ENCODE measurements at places on chromosomes 16 and 17. TPM values are rescaled to one million over a fixed set of nuclear protein-coding genes. Genes with fewer than 3 reads are reported as not detected.
A peak's percentile ranks its signal among the peaks of the same experiment; 100 is the strongest.

DNA sequence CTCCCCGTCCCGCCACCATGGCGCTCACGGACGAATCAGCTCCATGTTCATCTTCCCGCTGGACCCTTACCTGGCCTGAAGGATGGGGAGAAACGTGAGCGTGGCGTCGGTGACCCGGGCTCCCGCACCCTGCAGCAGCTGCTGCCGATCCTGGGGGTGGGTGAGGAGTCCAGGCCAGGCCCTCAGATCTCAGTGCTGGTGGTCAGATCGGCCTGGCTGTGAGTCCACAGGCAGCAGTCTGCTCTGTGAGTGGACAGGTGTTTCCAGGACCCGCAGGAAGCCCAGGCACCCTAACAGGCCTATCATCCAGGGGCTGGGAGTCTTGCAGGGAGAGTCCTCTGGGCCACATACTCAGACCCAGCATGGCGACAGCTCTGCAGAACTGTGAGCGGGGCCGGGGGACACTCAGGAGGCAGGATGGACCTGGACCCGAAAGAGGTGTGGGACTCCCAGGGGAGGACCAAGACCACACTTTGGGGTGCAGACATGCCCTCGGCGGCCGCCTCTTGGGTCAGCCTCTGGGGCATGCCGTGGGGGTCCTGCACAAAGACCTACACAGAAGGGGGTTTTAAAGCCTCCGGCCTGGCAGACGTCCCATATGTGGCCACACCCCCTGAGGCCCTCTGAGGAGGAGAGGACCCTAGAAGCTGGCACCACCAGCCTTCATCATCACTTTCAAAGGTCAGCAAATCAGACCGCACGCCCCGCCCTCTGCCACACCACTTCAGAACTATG is 27.2 kb upstream of the ZNF469 start:
- no peak for DNase-seq
- no peaks in the 10 kb centered on the region for H3K4me1 ChIP-seq
- no peaks in the 10 kb centered on the region for H3K36me3 ChIP-seq

GRCh38 chr17:65008882-65009281 is 47.7 kb downstream of the GNA13 start:
- peaks cover 21% of the 10 kb centered on the region for H3K4me1 ChIP-seq
- H3K27me3 ChIP-seq = no peaks in the 10 kb centered on the region
- no peak overlapping the region for H3K4me3 ChIP-seq

DNA sequence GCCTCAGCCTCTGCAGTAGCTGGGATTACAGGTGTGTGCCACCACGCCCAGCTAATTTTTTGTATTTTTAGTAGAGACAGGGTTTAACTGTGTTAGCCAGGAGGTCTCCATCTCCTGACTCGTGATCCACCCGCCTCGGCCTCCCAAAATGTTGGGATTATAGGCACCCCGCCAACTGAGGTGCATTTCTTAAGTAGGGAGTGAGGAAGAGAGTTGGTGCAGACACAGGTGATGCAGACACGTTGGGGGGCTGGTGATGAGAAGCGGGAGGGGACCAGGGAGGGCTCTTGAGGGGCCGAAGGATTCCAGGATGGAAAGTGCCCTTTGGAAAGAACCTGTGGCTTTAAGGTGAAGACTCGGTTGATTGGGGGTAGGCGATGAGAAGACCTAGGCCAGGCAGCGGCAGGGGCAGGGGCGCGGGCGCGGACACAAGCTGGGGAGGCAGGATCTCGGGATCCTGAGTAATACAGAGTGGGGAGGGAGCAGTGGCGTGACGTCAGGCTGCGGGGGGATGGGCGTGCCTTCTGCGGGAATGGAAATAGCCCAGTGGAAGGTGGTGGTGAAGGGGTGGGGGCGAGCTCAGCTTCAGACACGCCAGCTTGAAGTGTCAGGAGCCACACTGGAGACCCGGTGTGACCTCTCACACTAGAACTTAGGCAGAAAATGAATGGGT is 2.5 kb upstream of the ATP6V0C start:
- no peaks in the 10 kb centered on the region for H3K27me3 ChIP-seq
- no peak overlapping the region for H3K4me3 ChIP-seq
- DNase-seq = peak; percentile 36
- H3K36me3 ChIP-seq = no peaks in the 10 kb centered on the region

DNA sequence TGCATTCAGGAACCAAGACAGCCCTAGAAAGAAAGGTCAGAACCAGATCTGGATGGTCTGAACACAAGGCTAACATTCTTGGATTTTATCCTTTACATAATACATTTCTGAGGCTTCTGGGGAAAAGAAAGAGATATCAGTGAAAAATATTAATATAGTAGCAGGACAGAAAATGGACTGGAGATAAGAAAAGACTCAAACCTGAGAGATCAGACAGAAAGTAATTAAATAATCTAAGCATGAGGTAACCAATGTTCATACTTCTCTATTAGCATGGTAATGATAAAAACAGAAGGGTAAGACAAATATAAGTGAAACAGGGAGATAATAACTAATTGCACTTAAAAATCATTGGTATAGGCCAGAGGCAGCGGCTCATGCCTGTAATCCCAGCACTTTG is 5.5 kb downstream of the TRIM37 start:
- no peaks in the 10 kb centered on the region for H3K27me3 ChIP-seq
- no peak for DNase-seq
- peaks cover 22% of the 10 kb centered on the region for H3K4me1 ChIP-seq
- no peak overlapping the region for H3K4me3 ChIP-seq
- no peaks in the 10 kb centered on the region for H3K36me3 ChIP-seq

- H3K4me1 ChIP-seq = no peaks in the 10 kb centered on the region
- H3K36me3 ChIP-seq = no peaks in the 10 kb centered on the region
- DNase-seq = no peak
- no peak overlapping the region for H3K4me3 ChIP-seq
Measured at GRCh38 chr16:52034830-52035229, 512.1 kb downstream of the TOX3 start.

GRCh38 chr17:9037736-9038135 is 16.4 kb downstream of the NTN1 start:
- H3K27ac ChIP-seq = no peak overlapping the region
- no peaks in the 10 kb centered on the region for H3K36me3 ChIP-seq
- no peaks in the 10 kb centered on the region for H3K4me1 ChIP-seq

Gene NGFR
- 0.47 TPM for total RNA-seq

Gene TEX14
- 1.3 TPM for total RNA-seq

DNA sequence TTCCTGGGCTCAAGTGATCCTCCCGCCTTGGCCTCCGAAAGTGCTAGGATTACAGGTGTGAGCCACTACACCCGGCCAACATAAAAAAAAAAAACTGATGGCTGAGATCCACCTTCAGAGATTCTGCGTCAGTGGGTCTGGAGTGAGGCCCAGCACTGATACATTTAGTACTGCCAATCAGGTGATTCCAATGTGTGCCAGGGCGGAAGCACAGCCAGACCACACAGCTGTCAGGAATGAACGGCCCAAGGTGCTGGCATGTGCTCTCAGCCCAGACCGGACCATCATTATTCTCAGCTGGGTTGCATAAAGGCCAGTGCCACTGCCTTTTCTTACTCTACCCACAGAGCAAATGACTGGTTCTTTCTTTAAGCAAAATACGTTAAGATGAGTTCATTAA is 1.2 kb upstream of the BCO1 start:
- no peaks in the 10 kb centered on the region for H3K27me3 ChIP-seq
- no peak overlapping the region for H3K27ac ChIP-seq
- H3K36me3 ChIP-seq = no peaks in the 10 kb centered on the region
- peaks cover 4% of the 10 kb centered on the region for H3K4me1 ChIP-seq

Gene EXOC3L1
- not detected for total RNA-seq

- H3K4me3 ChIP-seq = no peak overlapping the region
- H3K4me1 ChIP-seq = no peaks in the 10 kb centered on the region
- no peaks in the 10 kb centered on the region for H3K36me3 ChIP-seq
- H3K27ac ChIP-seq = no peak overlapping the region
Measured at GRCh38 chr16:82703161-82703560, 76.4 kb downstream of the CDH13 start.

- no peaks in the 10 kb centered on the region for H3K4me1 ChIP-seq
- no peak overlapping the region for H3K4me3 ChIP-seq
- DNase-seq = no peak
- H3K36me3 ChIP-seq = no peaks in the 10 kb centered on the region
- H3K27ac ChIP-seq = no peak overlapping the region
Measured at GRCh38 chr16:66054095-66054494, 312.4 kb upstream of the CDH5 start.

Gene KRT31
- total RNA-seq = not detected

Gene APOBR
- total RNA-seq = 9.1 TPM

DNA sequence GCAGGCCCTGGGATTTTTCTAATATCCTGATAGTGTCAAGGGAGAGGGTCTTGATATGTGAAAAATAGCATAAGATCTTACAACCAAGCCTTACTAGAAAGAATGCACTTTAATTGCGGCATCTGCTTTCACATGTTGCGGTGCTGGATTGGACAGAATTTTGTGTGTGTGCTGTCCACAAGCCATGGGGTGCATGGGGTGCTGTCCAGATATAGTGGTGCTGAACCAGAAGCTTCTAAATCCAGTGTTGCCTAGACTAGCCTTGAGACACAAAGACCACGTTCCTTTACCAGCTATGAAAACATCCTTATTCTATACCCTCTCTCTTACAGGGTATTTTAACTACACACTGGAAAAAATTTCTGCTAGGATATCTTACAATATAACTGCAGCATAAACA is 244.0 kb downstream of the TMEM114 start:
- H3K27me3 ChIP-seq = no peaks in the 10 kb centered on the region
- no peaks in the 10 kb centered on the region for H3K4me1 ChIP-seq
- H3K27ac ChIP-seq = no peak overlapping the region
- no peak for DNase-seq

Gene GPR179
- 0.12 TPM for total RNA-seq

DNA sequence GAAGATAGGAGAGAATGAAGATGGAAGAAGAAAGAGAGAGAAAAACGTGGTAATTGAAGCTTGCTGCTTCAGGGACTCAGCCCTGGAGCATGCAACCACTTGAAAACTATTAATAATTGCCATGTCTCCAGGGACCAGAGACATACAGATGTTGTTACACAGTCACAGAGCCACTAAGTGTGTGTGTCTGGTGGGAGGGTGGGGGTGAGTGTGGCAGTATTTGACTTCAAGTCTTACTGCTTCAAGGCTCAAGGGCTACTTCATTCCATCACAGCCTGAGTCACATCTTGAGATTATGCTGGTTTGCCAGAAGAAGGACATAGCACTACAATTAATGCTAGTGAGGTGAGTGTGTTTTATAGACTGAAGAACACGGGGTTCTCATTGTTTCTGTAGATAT is 202.2 kb downstream of the CDH8 start:
- no peak overlapping the region for H3K27ac ChIP-seq
- H3K4me3 ChIP-seq = no peak overlapping the region
- H3K36me3 ChIP-seq = no peaks in the 10 kb centered on the region
- no peaks in the 10 kb centered on the region for H3K4me1 ChIP-seq
- no peak for DNase-seq
- no peaks in the 10 kb centered on the region for H3K27me3 ChIP-seq

Gene TMEM98
- total RNA-seq = not detected

Measured in CD4-positive, alpha-beta memory T cell (primary cell).